BE2C (cell line): ENCODE measurements at places on chromosomes 3 and 15.
A peak's percentile ranks its signal among the peaks of the same experiment; 100 is the strongest.

DNA sequence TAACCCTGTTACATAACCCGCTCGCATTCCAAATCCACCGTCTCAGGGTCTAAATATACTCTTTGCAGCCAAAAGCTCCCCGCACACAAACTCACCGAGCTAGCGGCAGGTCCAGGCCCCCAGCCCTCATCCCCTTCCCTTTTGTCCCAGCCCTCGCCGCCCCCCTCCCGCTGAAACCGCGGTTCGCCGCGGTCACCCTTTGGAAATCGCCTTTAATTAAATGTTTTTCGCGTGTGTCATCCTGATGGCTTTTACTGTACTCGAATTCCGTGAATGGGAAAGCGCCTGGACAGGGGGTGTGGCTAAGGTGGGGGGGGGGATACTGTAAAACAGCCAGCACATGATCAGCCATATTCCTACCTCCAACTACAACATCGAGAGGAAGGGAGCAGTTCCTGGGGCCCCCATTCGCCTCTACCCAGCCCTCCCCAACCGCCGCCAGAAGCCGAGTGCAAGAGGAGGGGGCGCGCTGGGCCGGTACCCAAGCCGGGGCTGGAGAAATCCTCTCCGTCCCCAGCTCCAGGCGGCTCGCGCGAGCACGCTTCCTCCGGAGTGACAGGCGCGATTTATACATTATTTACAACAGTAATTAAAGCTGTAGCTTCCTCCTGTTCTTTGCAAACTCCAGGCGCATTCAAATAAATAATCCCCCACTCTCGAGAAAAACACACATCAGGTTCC lies 1.7 kb downstream of the RORA start:
- DNase-seq: peak; percentile 43

DNA sequence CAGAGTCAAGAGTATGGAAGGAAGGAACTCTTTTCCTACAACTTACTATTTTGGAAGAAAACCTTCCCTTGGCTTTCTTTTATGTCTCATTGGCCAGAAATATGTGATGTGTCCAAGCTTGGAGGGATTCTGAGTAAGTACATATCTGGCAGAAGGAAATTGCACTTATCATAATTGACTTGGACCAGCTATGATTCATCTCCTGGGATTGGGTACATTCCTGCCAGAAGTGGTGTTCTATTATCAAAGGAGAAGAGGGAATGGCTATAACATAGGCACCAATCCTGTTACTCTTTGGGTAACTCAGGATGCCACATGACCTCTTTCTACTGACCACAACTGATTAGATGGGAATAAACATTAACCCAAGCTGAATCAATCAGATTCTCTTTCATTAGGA lies 13.5 kb upstream of the DAZL start:
- no peak for DNase-seq

DNA sequence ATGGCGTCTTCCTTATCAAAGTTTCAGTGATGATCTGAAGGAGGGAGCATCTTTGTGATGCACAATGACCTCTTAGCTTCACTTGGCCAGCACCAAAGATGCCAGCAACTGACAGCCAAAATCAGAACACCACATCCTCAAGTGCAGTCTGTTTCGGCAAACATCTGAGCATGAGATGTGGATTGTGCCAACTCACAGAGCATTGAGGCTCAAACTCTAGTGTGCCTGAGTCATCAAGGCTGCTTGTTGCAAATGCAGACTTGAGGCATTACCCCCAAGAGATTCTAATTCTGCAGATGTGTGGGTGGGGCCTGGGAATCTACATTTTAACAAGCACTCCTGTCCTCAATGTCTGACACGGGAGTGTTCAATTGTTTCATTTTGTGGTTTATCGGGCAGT lies 35.8 kb downstream of the ABHD5 start:
- DNase-seq: no peak

- DNase-seq: peak; percentile 88
Observed at GRCh38 chr15:63362196-63362595, 19.4 kb downstream of the CA12 start.

DNA sequence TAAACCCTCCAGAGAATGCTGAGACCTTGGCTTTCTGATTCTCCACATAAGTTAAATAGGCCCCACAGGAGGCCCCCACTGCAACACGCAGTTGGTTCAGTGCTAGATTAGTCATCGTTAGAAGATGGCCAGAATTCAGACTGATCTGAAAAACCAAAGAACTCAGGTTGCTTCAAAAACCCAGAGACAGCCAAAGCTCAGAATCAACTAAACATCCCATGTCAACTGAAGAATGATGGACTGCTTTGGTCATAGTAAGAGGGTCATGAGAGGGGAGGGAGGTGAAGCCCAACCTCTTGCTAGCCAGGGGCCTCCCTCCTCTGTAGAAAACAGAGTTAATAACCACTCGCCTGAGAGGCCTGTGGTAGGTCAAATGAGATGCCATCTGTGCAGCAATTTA lies 93.1 kb downstream of the AKAP13 start:
- no peak for DNase-seq

DNA sequence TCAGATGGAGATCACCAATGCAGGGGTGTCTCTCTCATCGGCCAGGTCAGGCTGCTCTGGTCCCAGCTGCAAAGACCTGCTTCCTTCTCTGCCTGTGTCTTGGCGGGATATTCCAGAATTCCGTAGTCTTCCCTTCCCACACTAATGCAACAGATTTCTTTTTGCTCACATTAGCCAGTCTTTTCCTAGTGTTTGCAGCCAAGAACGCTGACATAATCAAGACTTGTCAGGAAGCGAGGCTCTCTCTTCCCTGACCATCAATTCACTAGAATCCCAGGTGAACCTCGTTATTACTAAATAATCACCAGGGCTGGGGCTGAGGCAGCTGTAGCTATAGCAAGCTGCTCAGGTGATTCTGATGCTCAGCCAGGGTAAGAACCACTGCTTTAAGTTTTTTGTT lies 43.2 kb upstream of the ACKR4 start:
- DNase-seq: no peak

GRCh38 chr15:61141497-61142125 lies 87.5 kb downstream of the RORA start:
- no peak for DNase-seq

DNA sequence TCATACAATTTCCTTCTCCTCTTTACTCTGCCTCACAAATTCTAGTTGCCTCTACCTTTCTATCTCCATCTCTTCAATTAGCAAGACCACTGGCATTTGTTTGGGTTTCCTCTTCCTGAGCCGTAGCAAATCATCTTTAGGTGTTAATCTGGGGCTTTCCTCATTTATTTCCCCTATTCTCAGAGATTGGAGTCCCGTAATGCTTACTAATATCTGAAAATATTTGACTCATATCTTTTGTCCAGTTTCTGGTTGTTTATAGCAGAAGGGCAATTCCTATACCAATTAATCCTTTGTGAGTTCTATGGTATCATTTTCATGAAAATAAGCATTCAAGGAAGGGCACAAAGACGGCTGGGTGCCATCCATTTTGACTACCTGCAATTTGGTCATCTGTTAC lies 103.7 kb downstream of the NR2E3 start:
- no peak for DNase-seq

DNA sequence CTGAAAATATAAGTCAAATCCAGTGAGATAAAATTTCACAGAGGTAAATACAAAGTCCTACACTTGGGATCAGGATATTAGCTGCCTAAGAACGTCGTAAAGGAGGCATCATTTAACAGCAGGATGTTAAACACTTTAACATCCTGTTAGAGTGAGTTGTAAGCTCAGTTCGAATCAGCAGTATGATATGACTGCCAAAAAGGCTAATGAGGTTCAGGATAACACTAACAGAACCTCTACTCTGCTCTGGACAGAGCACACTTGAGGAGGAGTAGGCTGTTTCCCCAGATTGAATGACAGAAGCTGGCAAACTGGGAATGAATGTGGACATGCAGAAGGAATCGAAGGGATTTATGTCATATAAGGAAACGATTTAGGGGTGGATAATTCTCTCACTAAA lies 227.1 kb upstream of the CD96 start:
- DNase-seq: no peak

DNA sequence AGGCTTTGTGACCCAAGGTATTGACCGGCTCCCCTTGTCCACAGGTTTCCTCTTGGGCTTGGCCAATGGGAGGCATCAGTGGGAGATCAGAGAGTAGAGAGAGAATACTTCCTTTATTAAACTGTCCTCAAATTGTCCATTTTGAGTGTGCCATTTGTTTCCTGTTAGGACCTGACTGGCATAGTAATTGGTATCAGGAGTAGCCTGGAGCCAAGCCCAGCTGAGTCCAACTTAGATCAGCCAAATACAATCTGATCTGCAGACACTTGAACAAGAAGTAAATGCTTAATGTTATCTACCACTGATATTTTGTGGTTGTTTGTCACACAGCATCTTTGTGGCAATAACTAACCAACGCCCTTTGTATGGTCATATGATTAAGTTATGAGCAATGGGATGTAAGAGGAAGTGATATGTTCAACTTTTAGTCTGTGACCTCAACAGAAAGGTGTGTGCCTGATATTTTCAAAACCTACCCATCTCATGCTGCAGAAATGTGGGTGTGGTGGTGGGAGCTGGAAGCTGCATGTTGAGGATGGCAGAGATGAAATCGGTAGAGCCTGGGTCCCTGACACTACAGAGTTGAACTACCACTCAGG lies 13.3 kb downstream of the MYD88 start:
- no peak for DNase-seq

DNA sequence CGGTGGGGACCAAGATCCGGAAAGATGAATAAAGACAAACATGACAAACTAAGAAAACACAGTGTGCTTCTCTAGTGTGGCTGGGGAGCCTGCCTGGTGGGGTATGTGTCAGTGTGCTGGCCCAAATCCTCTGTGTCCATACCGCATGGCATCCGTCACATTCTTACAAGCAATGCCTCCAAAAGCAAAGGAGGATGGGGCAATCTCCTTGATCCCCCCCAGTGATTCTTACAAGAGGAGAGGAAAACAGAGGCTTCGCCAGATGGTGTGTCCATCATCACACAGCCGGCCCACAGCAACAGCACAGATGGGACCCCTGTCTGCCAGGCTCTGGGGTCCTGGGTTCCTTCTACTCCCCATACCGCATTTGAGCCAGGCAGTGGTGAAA lies 558 bp upstream of the IL17RC start:
- DNase-seq: no peak

DNA sequence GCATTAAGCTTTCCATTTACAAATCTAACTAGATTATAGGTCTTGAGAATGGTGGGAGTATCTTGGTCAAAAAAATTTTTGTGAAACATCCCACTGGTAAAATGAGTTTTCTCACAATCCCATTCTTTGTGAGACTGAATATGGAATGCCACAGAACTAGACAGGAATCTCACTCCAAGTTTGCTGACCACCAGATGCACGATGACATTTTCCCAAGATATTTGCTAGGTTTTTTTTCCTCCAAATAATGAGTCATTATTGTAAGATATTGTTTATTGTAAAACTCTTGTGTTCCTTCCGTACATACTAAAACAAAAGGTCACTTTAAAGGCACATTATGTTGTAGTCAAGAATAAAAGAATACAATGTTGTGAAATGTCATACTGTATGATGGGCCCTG lies 53.9 kb downstream of the COPS2 start:
- no peak for DNase-seq

- no peak for DNase-seq
Observed at GRCh38 chr3:193016437-193016901, 98.8 kb upstream of the MB21D2 start.

DNA sequence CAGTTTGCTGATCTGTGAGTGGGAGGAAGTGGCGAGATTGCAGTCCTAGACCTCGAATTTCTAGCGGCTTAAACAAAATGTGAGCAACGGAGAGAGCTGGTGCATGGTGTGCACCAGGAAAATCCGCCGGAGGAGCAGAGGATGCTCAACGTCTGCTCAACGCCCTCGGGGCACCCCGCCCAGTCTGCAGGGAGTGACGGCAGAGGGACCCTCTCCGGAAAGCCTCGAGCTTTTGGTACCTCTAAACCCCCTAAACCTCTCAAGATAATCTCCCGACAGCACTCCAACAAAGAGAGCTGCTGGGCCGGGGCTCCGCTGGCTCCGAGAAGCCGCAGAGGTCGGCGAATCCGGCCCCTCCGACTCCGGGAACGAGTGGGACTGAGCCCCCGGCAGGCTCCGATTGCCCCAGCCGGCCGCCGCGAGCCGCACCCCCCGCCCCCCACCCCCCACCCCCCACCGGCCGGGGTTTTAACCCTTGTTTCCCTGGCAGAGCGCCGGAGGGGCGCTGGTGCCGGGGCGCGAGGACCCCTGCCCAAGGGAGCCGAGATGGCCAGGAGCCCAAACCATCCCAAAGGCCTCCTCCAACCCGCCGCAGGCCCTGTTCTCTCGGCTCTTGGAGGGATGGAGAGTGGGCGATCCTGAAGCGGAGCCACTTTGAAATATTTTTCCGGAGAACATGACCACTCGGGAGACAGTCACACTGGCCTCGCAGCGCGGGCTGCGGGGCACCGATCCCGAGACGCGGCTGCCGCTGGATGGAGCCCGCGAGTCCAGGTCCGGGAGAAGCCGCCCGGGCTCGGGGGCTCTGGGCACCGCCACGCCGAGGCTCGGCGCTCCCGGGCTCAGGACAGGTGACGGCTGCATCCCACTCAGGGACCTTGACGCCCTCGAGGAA lies 1.5 kb downstream of the MEGF11 start:
- DNase-seq: peak; percentile 85
